ENCODE measurements at places on chromosomes 5 and 9. TPM values are rescaled to one million over a fixed set of nuclear protein-coding genes. Genes with fewer than 3 reads are reported as not detected.

DNA sequence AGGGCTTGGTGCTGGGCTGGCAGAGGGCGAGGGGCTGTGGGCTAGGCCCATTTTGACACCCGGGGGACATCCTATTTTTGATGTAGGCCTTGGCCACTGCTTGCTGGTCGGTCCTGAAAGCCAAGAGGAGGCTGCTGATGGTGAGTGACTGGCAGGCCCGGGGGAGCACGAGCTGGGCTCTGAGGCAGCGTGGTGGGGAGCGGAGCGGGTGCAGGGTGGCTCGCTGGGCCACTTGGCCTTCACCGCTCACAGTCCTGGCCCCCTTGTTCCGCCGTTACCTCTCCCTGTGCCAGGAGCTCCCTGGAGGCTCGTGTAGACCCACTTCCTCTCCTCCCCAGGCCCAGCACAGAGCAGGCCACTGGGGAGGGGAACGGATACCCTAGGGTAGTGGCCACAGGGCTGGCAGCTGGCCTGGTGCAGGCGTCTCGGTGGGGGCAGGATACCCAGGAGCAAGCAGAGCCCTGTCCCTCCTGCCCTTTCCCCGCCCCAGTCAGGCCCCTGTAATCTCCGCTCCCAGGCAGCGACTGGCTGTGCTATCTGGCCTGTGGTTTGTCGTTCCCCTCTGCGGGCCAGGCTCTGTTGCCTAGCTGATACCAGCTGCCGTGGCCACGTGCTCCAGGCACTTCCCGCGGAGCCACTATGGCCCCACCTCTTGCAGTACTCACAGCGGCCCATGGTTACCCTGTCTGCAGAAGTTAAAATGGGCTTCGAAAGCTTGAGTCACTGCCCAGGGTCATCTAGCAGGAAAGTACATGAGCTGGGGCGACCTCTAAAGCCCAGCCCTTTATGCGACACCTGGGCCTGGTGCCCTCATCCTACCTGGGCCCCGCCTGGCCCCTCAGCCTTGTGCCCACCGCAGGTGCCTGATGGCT lies 11.7 kb upstream of the DOLPP1 start:
- peak; percentile 79 for DNase-seq

DNA sequence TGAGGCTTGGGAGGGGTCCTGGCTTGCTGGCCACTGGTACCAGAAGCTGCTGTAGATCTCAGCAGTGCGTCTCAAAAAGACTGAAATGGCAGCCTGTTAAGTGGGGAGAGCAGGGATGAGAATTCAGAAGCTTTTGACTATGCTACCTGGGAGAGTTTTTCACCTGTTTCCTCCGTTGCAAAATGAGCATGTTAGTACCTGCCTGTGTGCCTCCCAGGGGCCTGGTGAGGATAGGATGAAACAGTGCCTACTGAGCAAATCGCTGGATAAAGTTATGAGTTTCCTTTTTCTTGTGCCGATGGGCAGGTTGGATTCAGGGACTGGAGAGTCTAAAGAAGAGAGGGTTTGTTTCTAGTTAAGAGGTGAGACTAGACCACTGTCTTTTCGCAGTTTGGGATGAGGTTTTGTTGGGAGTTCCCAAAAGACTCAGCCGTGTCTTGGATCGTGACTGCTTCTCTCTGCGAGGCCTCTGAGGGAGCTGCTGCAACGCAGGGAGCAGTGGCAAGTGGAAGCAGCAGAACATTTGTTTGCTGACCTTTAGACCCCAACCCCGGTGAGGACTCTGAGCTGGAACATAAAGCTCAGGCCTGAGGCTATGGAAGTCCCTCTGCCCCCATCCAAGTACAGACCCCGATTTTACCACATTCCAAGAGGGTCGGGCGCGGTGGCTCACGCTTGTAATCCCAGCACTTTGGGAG lies 1.4 kb downstream of the RALGPS1 start:
- no peak for DNase-seq

The RIOK2 gene
- total RNA-seq, result 20.3 TPM

- DNase-seq, result no peak
Observed at GRCh38 chr5:133779828-133780475, 167.6 kb upstream of the FSTL4 start.

The GFI1B gene
- total RNA-seq, result not detected

- DNase-seq, result no peak
Observed at GRCh38 chr9:8030095-8030494, 230.5 kb upstream of the DMAC1 start.

DNA sequence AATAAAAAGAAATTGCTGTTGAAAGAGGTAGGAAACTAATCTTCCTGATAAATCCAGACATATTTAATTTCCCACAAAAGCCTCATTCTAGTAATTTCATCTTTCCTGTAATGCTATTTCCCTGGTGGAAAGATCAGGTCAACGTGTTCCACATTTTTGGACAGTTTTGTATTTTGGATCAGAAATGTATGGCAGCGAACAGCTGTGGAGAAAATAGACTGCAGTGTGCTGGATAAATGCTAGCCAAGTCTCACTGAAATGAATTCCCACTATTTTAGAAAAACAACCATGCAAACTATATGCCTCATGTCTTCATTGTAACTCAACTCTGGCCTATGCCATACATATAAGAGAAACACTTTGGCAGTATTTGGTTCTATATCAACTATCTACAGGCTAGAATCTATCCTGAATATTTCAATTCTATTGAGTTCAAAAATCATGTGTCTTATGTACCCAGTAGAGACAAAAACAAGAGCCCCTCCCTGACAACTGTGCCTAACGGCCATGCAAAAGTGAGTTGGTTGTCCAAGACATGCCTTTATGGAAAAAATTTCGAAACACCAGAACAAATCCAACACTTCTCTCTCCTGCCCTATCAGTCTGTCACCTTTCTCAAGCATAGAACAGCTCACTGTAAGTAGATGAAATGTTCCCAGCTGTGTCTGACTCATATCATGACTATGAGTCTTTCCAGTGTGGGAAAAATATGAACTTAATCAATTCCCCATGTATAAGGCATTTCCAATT lies 191.3 kb upstream of the NREP start:
- no peak for DNase-seq

DNA sequence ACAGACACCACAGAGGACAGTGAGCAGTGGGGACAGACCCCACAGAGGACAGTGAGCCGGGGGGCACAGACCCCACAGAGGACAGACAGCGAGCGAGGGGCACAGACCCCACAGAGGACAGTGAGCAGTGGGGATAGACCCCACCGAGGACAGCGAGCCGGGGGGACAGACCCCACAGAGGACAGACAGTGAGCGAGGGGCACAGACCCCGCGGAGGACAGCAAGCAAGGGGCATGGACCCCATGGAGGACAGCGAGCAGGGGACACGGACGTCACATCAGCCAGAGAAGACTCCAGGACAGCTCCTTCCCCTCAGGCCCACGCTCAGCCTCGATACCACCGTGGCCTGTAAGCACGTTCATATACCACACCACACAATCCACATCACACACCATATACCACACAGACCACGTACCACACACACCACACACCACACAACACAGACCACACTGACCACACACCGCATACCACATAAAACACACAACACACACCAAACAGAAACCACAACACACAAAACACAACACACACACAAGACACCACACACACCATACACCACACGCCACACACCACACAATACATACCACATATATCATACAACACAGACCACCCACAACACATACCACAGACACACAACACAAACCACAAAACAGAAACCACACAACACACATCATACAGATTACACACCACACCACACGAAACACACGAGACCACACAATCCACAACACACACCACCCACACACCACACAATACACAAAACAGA lies 5.2 kb upstream of the ZDHHC11 start:
- DNase-seq, result no peak

DNA sequence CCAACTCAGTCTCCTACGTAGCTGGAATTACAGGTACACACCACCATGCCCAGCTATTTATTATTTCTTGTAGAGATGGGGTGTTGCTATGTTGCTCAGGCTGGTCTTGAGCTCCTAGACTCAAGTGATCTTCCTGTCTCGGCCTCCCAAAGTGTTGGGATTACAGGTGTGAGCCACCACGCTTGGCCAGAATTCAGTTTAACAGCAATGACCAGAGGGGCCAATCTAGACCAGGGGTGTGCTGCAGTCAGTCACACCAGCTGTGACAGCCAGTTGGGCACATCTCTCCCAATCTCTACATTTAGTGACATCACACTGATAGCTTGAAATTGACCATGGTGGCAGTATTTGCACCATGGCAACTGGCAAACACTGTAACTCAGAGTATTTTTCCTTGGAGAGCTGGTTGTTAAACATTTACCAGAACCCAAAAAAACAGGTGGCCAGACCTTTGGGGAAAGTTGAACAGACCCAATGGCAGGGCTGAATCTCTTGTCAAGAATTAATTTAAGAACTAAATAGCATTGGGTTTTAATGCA lies 67.7 kb upstream of the UBTD2 start:
- DNase-seq, result no peak

The DAP gene
- total RNA-seq, result 8.1 TPM

- DNase-seq, result no peak
Observed at GRCh38 chr9:36967997-36968396, 66.1 kb downstream of the PAX5 start.

DNA sequence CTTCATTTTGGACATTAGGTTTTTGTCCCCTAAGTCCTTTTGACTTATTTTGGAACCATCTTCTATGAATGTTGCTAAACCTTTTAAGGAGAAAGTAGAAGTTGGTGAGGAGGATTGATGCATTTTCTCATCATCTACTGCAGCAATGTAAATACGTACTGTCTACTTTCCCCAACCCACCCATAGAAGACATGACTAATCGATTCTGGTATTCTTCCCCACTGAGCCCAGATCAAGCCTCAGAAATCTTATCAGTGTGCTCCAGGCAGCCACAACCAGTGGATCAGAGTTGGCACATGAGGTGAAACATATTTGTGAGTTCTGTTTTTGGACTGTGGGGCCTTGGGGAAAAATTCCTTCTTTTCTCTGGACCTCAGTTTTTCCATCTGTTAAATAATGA lies 57.7 kb downstream of the FGF18 start:
- no peak for DNase-seq

The TLX3 gene
- total RNA-seq, result not detected

GRCh38 chr5:155655569-155655968 lies 642.0 kb downstream of the KIF4B start:
- no peak for DNase-seq

- peak; percentile 1 for DNase-seq
Observed at GRCh38 chr5:1784197-1785050, 15.2 kb downstream of the MRPL36 start.

The GRIN3A gene
- total RNA-seq, result not detected

The GPR151 gene
- total RNA-seq, result not detected

DNA sequence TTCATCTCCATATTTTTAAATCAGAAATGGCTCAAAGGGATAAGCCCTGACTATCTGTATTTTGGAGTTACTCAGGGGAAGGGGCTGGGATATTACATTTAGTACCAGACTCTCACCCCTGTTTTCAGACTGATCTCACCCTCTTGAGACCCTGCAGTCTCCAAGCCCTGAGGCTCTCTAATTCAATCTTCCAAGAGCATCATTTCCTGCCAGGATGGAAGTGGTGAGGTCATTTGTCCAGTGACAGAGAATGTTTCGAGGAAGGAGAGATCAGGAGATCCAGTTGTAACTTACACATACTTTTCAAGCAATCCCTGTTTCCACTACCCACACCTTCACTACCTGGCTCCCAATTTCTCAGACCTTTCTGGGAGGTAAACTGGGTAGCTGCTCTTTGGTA lies 295.5 kb upstream of the EFNA5 start:
- DNase-seq, result no peak

GRCh38 chr9:96450613-96451528 lies 902 bp downstream of the HABP4 start:
- DNase-seq, result peak; percentile 19

Measured in psoas muscle (tissue), 8 donors.